Stimulated activated CD8-positive, alpha-beta memory T cell treated with anti-CD3 and anti-CD28 coated beads, Interleukin-2, amount 100 ng/mL, for 1 hour (primary cell): ENCODE measurements at places on chromosomes 5 and 9.

DNA sequence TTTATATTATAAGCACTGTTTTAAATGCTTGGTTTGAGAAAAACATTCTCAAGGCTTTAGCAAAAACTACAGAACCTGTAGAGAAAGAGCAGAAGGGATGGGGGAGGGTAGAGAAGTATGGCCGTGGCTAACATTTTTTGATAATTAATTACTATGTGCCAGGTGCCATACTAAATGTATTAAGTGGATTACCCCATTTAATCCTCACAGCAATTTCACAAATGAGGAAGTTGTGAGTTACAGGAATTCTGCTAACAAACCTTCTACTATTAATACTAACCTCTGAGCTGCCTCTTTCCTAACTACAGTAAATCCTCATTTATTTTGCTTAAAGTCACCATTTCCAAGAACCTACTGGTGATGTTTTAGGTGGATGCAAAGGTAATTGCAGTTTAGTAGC, 157.9 kb downstream of the RNF180 start:
- DNase-seq: no peak

DNA sequence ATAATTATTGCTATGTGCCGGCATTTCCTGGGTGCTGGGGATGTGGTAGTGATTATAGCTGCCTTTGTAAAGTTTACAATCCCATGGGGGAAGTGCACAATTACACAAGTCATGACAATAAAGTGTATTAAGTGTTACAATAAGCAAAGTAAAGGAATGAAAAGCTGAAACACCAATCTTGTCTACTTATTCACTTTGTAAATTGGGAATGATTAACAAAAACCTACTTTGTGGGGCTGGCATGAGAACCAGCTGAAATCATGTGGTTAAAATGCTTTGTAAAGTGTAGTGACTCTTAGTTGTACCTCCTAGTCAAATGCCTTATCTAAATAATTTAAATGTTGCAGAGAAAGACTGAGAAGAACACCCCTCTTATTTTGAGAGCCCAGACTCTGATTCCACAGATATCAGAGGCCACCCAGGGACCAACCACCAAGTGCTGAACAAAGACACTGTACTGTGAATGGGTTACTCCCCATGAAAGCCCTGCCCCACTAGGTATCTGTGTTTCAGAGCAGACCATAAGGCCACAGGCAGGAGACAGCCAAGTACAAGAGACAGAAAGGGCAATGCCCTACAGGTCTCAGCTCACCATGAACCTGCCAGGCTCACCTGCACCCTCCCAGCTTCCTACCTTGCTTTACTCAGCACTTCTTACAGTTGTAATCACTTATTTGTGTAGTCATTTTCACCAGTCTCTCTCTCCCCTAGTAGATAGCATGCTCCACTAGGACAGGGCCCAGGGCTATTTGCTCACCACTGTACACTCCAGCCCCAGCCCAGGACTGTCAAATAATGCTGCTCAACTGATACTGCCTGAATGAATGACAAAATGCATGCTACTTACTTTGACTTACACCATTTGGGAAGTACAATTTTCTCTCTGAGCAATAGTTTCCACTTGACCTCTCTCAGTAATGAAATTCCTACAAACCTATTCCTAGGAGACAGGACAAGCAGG, 101.6 kb upstream of the APC start:
- DNase-seq: no peak

DNA sequence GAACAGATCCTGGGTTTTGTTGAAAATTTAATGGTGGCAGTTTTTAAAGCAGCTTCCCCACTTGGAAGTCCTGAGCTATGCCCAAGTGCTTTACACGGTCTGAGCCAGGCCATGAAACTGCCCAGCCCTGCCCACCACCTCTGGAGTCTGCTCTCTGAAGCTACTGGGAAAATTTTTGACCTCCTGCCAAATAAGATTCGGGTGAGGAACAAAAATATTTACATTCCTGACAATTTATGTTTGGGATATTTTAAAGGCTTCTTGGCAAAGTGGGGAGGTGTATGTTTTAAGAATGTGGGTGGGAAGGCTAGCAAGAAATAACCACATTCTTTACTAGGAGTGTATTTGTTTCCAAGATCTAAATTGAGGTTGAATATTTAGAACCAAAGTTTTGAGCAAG, 50.0 kb downstream of the HACD4 start:
- DNase-seq: no peak

DNA sequence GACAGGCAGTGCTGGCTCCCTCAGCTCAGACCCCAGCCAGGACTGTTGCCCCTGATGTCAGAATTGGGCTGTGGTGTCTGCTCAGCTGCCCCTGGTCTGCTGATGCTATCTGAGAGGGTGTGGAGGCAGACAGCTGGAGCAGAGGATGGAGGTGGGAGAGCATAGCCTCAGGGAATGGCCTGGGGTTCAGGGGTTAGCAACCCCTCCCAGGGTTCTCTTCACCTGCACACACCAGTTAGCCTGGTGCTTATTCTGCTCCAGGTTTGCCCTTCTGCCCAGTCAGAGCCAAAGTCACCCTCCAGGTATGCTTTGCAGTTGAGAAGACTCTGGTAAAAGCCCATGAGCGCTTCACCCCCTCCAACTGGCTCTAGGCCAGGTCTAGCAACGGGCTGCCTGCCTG, 109.8 kb downstream of the SAXO1 start:
- no peak for DNase-seq
